NCI-H187 treated with DMSO at 0.1 percent for 48 hours (cell line): ENCODE measurements at places on chromosomes 2 and 18.
A peak's percentile ranks its signal among the peaks of the same experiment; 100 is the strongest.

GRCh38 chr2:11385216-11385615 lies 40.8 kb upstream of the ROCK2 start:
- DNase-seq, result no peak

- DNase-seq, result no peak
Measured at GRCh38 chr2:160613466-160614153, 120.0 kb upstream of the RBMS1 start.

DNA sequence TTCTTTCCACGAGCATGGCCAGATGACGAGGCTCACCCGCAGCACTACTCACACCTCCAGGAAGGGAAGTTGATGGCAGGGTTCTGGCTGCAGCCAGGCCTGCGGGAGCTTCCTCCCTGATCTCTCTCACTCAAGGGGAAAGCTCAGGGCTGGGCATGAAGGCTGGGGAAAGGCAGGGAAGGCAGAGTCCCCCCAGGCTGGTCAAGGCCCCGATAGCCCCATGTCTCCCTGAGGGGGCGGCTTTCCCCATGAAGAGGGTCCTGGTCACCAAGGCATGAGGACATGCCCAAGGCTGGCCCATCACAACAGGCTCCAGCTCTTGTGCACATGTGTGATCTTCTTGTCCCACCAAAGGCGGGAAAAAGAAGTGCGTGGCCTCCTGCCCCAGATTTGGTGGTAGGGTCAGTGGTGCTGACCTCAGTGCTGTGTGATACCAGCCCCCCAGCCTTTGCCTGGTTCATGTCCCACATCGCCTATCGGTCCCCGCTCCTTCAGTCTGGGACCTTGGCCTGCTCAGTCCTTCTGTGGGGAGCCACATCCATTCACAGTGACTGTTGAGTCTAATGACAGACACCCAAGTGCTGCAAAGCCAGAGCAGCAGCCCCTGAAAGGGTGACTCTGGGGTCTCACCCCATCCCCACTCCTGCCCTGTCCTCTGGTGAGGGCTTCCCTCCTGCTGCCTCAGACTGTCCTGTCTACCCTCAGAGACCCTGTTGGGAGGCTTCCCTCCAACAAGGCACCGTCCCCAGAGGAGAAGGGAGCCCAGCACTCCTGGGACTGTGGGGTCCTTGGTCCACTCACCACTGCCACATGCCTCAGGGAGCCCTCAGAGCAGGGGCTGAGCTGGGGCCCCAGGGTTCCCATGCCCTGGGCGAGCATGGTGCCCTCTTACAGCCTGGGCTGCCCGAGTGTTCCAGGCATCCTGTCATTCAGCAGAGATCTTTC lies 49.8 kb upstream of the ALPP start:
- no peak for DNase-seq

- no peak for DNase-seq
Measured at GRCh38 chr2:172655091-172655837, 80.4 kb upstream of the RAPGEF4 start.

DNA sequence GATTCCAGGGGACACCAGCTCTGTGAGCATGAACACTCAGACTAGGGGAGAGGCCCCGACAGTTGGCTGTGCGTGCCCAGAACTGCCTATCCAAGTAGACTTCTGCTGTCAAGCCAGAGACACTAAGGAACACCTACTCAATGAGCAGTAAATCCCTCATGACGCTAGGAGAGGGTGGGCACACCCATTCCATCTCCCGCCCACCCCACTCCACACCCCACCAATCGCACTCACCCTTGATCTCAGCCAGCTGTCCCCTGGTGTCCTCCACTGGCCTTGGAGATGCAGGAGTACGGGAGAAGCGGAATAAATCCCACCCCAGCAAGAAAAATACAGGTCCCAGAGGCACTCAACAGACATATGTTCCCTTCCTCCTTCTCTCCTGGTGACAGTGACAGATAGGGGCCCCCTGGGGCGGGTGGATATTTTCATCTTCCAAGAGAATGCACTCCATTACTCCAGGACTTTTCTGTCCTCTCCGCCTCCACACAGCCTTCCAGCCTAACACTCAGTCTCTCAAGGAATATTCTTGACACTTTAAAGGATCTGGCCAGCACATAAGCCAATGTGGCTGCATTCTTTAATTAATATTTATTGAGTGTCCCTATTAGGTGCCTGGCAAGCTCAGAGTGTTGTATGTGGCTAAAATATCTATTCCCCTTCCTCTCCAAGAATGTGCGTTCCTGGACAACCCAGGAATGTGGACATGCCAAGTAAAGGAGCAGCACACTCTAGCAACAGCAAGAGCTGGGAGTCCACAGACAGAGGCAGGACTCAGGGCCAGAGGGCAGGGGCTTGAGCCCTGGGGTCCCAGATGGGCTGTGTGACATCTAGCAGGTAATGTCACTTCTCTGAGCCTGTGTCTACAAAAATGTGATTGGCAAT lies 13.1 kb upstream of the SMAD7 start:
- no peak for DNase-seq

GRCh38 chr2:216575465-216575864 lies 57.8 kb upstream of the IGFBP2 start:
- no peak for DNase-seq

- DNase-seq, result no peak
Measured at GRCh38 chr18:11714244-11714918, 25.3 kb downstream of the GNAL start.

- DNase-seq, result no peak
Measured at GRCh38 chr18:76687304-76687962, 134.9 kb upstream of the ZNF236 start.

- no peak for DNase-seq
Measured at GRCh38 chr2:200962811-200963123, 693 bp downstream of the ORC2 start.

- no peak for DNase-seq
Measured at GRCh38 chr2:55530539-55531081, 11.1 kb downstream of the CFAP36 start.

GRCh38 chr18:55314615-55315237 lies 273.3 kb downstream of the TCF4 start:
- no peak for DNase-seq

GRCh38 chr18:44802508-44802907 lies 121.8 kb downstream of the SETBP1 start:
- no peak for DNase-seq

DNA sequence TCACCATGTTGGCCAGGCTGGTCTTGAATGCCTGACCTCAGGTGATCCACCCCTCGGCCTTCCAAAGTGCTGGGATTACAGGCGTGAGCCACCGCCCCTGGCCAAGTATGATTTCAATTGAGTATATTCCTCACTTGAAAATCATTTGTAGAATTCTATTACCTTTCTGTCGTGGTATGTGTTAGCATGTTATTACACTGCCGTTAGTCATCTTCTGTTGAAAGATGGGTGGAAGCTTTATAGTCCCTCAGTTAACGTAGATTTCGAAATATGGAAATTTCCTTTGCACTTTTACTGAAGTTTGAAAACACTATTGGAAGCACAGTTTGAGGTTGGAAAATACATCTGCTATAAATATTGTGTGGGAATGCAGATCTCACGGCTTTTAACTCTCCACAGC lies 14.7 kb downstream of the NIFK start:
- no peak for DNase-seq

DNA sequence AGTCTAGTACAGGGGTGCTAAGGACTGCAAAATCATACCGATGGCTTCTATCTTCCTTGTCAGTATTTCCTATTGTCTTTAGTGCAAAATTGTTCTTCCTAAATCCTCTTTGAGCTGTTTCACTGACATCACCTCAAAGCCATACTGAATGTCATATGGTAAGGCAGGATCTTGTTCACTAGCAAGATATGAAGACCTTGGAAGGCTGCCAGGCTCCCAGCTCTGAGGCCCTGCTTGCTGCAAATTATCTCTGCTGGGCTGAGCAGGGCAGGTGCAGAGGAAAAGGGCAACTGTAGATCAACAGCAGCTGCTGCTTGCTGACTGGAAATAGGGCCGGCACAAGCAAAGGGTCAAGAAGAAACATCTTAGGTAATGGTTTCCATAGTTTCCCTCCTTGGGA lies 58.2 kb downstream of the PMAIP1 start:
- peak; percentile 62 for DNase-seq

- DNase-seq, result no peak
Measured at GRCh38 chr2:10584843-10585475, 104.8 kb downstream of the NOL10 start.

DNA sequence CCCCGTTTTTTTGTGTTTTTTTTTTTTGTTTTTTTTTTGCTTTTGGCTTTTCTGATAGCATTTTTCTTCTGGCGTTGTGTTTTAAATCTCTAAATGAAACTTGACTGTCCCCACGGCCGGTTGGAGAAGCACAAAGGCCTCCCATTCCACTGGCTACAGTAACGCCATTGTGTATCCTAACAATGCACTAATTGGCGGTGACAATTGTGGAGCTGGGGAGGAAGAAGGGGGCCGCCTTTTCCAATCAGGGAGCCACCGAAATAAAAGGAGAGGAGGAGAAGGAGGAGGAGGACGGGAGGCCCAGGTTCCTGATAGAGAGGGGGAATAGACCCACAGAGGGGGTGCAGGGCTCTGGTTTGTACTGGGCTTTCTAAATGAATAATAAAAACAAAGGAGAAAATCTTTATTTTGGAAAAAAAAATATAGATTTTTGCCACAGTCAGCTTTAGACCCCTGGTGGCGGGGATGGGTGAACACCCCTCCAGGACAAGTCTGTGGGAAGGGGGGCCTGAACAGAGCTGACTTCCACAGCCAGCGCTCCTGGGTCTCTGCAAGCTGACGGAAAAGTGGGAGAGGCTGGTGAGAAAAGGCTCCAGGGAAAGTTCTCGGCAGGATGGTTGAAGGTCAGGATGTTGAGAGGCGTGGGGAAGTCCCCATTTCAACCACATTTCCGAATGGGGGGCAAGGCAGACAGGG lies 43.7 kb upstream of the FZD5 start:
- no peak for DNase-seq

- no peak for DNase-seq
Measured at GRCh38 chr2:193556766-193557470, 1362.2 kb upstream of the TMEFF2 start.

DNA sequence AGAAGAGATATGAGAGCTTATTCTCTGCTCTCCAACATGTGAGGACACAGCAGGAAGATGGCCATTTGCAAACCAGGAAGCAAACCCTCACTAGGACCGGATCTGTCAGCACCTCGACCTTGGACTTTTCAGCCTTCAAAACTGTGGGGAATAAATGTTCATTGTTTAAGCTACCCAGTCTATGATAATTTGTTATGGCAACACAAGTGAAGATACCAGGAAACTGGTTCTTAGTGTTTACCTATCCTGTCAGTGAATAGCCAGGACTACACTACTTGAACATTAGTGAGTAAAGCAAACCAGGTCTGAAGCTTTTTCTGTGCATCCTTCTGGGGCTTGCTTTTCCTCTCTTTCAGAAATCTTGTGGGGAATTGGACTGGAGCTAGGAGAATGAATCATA lies 44.4 kb upstream of the BARD1 start:
- DNase-seq, result no peak
